Left ventricle myocardium superior (tissue), 1 donor: ENCODE measurements at places on chromosomes 5 and 9. TPM values are rescaled to one million over a fixed set of nuclear protein-coding genes. Genes with fewer than 3 reads are reported as not detected.

- DNase-seq, result no peak
Measured at GRCh38 chr5:124439609-124440008, 306.8 kb downstream of the ZNF608 start.

DNA sequence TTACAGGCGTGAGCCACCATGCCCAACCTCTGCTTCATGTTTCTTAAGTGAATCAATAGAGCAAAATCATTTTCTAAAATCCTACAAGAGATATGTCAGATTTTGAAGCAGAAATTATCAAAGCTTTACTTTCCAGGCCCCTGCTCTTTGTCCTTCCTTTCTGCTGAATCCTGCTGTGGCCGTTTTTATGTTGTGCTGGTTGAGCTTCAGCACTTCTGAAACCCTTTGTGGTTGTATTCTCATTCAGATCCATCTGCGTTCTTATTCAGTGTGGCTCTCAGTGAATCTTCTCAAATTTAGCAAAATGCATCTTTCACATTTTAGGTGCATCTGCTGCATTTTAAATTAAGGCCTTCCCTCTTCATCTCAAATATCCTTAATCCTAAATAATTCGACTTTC lies 26.0 kb downstream of the JMY start:
- no peak for DNase-seq

DNA sequence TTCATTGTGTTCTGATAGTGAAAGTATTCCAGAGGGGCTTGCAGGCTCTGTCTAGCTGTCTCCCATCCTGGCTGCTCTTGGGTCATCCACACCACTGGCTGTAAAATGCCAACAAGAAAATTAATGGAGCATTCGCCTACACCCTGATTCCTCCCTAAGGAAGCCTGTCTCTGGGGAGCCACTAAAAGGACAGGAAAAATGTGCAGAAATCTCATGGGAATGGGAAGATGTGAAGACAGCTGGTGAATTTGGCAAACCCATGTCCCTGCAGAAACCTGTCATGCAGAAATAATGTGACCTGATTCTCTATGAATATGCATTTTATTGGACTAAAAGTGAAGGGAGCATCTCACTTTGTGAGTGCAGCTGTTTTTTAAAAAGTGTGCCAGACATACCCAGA lies 265.6 kb downstream of the TUSC1 start:
- DNase-seq, result no peak

GRCh38 chr9:110248361-110248760 lies 7.9 kb downstream of the TXN start:
- no peak for DNase-seq

GRCh38 chr9:134168757-134169550 lies 4.6 kb upstream of the RNU6ATAC start:
- no peak for DNase-seq

Gene LPCAT1
- 13.4 TPM for total RNA-seq
